ENCODE measurements at places on chromosomes 6 and 20. TPM values are rescaled to one million over a fixed set of nuclear protein-coding genes. Genes with fewer than 3 reads are reported as not detected.

DNA sequence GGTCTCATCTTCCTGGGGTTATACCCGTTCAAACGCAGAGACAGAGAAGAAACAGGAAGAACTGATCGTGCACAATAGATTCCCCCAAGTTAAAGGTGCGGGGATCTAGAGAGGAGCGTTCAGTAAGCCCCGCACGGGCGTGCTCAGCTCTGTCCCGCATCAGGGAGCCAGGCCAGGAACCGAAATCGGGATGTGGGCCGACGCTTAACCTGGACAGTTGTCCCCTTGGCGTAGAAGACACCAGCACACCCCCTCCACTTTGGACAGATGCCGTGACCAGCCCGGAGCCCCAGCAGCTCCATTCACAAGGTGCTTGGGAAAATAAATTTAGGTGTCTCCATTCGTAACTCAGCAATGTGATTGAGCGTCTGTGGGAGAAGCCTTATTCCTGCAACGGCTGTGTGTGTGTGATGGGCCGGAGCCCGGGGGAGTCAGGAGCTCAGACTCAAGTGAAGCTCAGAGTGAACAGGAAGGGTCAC, 24.0 kb upstream of the GATA5 start:
- no peak for DNase-seq
- no peaks in the 10 kb centered on the region for H3K27me3 ChIP-seq
- H3K4me3 ChIP-seq, result no peak overlapping the region
- no peak overlapping the region for H3K27ac ChIP-seq
- no peaks in the 10 kb centered on the region for H3K36me3 ChIP-seq
- H3K4me1 ChIP-seq, result peaks cover 10% of the 10 kb centered on the region

DNA sequence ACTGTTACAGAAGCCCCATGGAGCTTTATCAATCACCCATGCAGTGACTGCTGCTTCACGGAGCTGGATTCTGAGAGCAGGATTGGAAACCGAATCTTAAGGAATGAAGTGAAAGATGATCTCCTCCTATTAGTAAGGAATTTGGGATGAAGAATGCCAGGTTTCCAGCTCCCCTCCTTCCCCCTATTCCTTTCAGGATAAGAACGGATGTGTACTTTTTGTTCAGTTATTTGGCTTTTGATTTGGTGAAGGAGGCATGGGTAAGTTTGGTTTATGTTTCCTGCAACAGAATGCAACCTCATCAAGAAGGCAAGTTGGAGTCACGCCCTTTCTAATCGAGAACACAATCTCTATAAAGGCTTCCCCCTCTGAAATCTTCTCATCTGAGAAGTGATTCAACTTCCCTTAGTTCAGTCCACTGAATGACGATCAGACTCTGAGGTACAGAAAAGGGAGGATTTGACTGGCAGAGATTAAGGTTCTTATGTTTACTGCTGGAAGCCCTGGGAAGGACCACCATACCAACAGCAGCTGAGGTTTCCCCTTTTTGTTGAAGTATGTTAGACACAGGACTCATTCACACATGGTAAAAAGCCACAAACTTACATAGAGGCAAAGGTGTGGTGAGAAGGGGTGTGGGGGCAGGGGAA, 5.5 kb downstream of the ELMO2 start:
- H3K4me1 ChIP-seq, result peaks cover 74% of the 10 kb centered on the region
- no peaks in the 10 kb centered on the region for H3K27me3 ChIP-seq
- H3K4me3 ChIP-seq, result peak overlapping the region; percentile 23
- peak overlapping the region; percentile 77 for H3K27ac ChIP-seq
- no peak for DNase-seq
- peaks cover 7% of the 10 kb centered on the region for H3K36me3 ChIP-seq

RAB32 gene
- total RNA-seq, result 36.8 TPM

ME1 gene
- total RNA-seq, result 14.7 TPM
